Amygdala (tissue), 56 donors: ENCODE measurements at places on chromosomes 4 and X.

- DNase-seq, result no peak
Measured at GRCh38 chr4:53511014-53511413, 80.3 kb downstream of the LNX1 start.

DNA sequence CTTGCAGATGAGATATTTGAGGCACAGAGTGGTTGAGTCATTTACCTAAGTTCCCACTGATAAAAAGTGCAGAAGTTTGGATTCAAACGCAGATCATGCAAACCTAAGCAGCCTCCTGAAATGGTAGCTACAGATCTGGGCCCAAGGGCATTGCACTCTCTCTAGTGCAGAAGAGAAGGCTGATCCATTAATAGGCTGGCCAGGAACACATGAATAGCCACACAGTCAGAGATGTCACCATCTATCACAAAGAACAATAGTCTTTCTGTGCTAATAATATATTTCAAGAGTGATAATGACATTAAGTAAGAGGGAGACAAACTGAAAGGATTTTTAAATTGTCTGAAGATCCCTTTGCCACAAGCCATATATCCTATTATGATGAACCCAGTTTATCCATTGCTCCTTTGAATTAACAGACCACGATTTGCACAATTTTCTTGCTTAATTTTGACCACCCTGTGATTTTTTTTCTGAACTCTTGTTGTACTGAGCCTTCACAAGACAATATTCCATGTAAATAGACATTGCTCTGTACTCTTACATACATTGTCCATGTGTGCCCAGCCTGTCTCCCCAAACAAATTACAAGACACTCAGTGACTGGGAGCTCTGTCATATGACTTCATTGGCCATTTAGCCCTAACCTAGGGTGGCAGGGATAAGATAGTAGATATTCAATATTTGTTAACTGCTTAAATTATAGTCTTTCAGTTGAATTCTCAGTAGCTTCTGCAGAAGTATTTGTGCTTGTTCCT, 112.4 kb upstream of the RBPJ start:
- peak; percentile 48 for DNase-seq

- DNase-seq, result no peak
Measured at GRCh38 chr4:63742882-63743281, 666.4 kb downstream of the TECRL start.

- no peak for DNase-seq
Measured at GRCh38 chr4:20987191-20987590, 286.9 kb downstream of the PACRGL start.

- no peak for DNase-seq
Measured at GRCh38 chrX:114344756-114345349, 239.0 kb upstream of the HTR2C start.

- DNase-seq, result no peak
Measured at GRCh38 chrX:150234126-150234525, 129.0 kb upstream of the MAMLD1 start.

GRCh38 chrX:100928660-100929613, at the start of gene XKRX:
TSS of gene XKRX (minus strand) at chrX:100928917. CDS start at chrX:100928304, 613 bp downstream.
- no peak for DNase-seq

DNA sequence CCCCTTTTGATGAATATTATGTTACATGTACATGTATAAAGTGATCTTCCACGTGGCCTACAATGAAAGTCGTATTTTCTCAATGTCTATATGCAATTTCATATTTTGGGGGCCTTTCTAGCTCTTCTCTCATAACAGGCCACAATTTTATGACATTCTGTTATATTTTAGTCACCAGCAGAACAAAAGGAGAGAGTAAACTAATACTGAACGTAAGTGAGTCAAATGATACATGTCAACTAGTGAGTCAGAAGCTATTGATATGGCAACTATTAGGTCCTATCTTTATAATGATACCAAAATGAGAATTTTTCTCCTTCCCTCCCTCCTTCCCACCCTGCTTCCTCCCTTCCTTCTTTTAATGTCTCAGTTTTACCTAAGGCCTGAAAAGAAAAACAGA, 14.4 kb downstream of the GC start:
- no peak for DNase-seq

DNA sequence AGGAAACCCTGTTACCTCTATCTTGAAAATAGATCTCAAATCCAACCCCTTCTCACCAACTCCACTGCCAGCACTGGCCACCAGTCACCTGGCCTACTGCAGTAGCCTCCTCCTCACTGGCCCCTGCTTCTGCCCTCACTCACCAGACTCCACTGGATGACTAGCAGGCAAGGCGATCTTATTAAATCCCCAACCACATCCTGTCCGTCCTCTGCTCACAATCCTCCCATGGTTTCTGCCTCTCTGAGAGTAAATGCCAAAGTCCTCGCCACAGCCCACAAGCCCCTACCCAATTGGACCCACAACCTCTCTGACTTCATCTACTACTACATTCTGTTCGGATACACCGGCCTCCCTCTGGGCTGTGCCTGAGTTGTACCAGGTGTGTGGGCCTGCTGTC, 5.4 kb upstream of the PIM2 start:
- DNase-seq, result no peak

DNA sequence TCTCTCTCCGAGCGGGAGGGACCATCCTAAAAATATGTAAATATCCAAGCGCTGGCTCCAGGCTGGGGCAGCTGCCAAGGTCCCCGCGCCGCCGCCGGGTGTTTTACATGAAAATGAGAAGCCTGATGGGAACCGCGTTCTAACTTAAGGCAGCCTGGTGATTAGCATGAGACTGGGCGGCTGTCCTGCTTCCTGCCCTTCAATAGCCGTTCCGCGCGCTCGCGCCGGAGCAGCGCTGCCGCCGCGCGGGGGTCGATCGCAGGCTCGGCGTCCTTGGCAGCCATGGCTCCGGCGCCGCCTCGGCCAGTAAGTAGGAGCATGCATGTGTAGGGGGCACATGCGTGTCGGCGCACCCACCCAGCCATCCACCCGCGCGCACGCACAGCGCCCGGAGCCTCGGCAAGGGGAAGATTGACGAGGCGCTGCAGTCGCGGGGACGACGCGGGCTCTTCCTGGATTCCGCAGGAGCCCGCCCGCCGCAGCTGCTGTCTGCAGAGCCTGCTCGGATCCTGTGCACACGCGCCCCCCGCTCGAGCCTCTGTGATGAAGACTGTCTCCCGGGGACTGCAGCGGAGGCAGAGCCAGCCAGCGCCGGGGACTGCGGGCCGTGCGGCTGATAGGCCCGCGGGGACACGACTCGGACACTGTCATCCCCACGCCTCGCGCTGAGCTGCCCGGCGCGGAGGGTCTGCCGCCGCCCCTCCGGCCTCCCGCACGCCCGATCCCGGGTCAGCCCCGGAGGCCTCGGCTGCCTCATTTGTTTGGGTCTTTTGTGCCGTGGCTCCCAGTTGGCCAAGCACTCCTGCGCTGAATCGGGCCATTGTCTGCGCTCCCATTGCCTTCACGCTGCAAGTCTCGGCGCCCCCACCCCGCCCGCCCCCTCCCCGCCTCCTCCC, 734 bp downstream of the STOX2 start:
- DNase-seq, result peak; percentile 46

DNA sequence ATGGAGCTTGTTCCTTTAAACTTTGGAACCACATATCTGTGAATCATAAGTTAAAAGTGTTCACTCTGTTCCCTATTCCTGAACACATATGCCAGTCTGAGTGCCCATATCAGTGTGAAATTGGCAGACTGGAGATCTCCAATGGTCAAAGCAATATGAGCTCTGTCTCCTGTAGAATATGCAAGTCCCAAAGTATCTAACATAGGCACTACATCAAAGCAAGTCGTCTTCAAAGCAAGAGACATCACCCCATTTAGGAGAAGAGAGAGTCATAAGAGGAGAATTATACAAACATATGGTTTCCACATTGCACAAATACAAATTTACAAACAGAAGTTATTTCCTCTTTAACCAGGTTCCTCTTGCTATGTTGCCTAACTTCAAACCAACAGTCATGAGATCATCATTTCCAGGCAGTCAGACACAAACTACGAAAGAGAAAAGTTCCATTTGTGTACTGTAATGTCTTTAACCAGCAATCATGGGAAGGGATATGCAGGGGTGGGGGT, 9.9 kb upstream of the GK start:
- no peak for DNase-seq

DNA sequence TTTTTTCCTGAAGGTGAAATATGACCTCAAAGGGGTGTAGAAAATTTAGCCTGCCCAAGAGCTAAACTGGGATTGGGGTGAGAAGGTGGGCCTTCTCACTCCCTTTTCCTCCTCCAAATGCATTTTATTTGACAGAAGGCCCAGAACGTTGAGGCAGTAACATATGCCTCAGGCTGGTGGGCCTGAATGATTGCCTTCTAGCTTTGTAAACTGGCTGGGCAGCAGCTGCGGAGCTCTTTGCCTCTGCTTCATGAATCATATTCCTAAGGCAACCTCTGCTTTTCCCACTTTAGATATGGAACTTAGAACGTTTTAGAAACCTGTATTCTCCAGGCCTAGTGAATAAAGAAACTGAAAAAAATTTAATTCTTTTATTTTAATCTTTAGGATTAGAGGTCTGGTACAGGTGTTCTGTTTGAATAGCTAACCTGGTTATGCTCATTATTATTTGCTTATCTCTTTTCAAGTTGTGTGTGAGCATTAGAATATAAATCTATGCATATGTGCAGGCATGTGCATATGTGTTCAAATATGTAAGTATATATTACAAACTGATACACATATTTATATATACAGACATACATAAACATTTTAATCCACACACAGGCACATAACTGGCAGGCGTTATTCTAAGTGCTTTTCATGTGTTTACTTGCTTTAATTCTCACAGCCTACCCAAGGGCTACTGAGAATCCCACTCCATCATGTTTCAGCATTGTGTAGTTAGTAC, 11.5 kb downstream of the PRDM8 start:
- no peak for DNase-seq

DNA sequence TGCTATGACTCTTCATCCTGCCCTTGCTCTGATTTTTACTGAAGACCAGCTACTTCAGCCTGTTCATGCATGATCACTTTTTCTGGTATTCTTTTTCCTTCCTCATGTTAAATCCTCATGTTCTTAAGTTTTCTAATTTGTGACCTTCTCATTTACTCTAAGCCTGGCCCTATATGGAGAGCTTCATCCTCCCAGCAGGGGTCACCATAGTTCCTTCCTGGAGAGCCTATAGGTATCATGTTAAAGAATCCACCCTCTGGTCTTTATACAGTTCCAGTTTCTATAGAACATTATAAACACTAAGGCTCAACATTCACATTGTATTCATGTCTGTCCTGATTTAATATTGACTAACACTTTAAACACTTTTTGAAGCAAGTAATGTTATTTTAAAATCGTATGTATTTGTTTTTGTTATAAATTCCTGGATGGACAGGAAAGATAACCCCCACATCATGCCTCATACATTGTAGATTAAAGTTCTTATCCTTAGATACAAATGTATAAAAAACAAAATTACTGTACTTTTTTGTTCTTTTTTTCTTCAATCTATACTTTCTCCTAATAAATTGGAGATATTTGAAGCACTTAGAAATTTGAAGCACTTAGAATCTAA, 53.8 kb upstream of the OTUD4 start:
- no peak for DNase-seq

DNA sequence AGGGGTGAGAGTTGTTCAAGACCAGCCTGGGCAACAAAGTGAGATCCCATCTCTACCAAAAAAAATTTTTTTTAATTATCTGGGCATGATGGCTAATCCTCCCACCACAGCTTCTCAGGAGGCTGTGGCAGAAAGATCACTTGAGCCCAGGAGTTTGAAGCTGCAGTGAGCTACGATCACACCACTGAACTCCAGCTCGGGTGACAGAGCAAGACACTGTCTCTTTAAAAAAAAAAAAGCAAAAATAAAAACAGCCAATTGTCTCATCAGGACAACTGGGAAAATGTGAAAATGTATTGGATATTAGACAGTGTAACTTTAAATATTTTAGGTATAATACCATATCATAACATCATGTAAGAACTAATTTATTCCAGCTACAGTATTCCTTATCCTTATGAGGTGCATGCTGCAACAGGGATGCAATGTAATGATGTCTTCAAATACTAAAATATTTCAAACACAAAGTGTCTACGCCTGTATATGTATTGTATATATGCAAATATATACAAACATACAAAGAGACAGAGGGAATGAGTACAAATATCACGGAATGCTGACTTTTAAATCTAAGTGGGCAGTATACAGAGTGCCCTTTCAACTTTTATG, 17.2 kb downstream of the FAM13A start:
- no peak for DNase-seq

- no peak for DNase-seq
Measured at GRCh38 chr4:16439768-16440167, 213.5 kb upstream of the TAPT1 start.

GRCh38 chr4:24551492-24552289, 32.7 kb downstream of the DHX15 start:
- no peak for DNase-seq

- DNase-seq, result no peak
Measured at GRCh38 chr4:47167081-47168035, 136.0 kb downstream of the GABRB1 start.

- DNase-seq, result no peak
Measured at GRCh38 chrX:113473418-113473817, 632.8 kb upstream of the AMOT start.
